ENCODE measurements at places on chromosomes 7 and 10.
A peak's percentile ranks its signal among the peaks of the same experiment; 100 is the strongest.

GRCh38 chr10:125021686-125022344, 79.9 kb downstream of the ZRANB1 start:
- no peak for DNase-seq

- DNase-seq, result no peak
Observed at GRCh38 chr10:68795886-68796532, 31.3 kb upstream of the STOX1 start.

DNA sequence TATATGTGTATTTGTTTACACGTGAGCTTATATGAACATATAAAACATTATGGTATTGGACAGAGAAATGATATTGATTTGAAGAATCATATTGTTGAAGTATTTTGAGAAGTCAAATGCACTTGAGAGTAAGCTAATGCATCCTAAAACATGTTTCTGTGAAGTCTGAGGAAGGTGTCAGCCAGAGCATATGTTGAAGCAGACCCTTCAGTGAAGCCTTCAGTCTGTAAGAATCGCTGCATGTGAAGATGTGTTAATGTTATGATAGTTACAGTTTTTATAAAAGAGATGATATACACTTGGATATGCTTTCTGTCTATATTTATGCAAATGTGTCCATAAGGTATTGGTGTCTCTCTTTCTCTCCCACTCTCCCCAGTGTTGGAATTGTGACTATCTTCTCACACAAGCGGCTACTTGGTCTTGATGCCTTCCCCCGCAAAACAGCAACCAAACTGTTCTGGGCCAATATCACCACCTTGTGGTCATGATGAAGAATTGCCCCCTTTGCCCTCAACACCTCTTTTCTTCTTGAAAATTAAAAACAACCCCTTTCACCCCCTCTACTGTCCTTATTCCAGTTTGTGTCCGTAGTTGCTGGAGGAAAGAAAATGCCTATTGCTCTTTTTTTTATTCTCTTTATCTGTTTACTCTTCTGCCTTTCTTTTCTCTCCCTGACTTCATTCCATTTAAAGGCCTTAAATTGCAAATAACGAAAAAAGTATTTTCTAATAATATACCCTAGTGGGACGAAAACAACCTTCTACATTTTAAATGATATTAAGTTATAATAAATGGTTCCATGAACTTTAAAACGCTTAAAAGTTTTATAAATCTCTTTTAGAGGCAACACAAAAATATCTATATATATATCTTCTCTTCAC, 64.9 kb downstream of the IKZF1 start:
- no peak for DNase-seq

GRCh38 chr10:133276435-133277201, at the start of gene ADAM8:
TSS of gene ADAM8 (minus strand) at chr10:133276868. CDS start at chr10:133276817, 51 bp downstream.
- no peak for DNase-seq

GRCh38 chr10:7424315-7424714, 13.5 kb upstream of the SFMBT2 start:
- DNase-seq, result no peak

DNA sequence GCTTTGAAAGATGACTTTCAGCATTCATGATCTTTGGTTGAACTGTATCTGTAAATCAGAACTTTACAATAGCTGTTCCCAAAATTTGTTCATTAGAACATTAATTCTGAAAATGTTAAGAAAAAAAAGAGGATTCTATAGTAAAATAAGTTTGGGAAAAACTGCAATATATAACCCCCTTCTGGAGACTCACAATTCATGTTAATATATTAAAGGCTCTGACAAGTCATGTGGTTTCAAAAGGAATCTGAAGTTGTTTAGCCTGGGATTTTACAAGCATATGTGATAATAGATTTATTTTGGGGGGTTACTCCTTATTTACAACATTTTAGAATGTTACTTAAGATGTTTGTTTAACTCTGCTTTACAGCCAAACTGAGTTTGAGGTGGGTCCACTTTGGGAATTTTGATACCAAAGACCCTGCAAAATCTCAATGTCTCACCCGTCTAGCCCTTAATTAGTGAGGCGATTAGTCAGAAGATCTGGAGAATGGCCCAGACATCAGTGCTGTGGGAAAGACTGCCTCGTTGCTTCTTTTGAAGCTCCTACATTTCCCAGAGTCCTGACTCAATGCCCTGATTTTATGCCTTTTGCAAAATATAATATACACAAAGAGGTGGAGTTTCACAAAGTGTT, 40.0 kb downstream of the CDK1 start:
- DNase-seq, result no peak

DNA sequence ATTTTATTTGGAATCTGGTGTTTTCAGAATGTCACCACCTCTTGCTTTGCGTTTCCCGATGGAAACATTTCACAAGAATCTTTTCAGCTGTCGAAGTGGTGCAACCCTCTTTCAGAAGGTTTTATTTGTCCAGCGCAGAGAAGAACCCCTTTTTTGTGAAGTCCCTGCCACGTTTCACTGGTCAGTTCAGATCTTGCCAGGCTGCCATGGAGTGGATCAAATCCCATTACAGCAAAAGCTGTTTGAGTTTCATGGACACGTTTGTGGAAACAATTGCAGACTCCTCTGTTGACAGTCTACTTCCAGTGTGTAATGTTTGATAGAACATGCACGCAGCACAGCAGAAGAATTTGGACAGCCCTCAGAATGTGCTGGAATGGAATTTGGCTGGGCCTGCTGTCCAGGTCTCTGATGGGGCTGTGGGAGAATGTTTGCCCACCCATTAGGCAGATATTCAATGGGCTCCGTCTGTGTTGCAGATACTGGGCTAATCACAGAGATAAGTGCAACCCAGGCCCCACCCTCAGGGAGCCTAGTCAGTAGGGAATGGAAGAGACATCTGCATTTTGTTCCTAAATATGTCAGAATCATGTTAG, 143.2 kb downstream of the GRK5 start:
- DNase-seq, result no peak

GRCh38 chr10:73806176-73806950, 5.0 kb downstream of the NDST2 start:
- DNase-seq, result no peak

- DNase-seq, result no peak
Observed at GRCh38 chr10:60446851-60447250, 57.2 kb upstream of the ANK3 start.

DNA sequence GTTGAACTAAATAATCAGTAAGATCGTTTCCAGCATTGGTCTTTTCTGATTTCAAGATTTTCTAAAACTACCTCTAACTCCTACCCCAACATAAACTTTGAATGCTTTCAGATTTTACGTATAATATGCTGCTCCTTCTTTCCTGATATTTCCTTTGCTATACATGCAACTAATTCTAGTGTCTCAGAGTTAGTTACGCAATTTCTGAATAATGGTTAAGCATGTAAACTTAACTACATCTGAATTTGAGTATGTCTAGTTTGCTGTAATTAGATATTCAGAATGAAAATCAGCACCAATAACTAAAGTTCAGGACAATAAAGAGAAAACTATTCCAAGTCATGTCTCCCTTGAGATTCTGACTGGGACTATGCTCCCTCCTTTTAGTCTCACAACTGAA, 71.0 kb downstream of the SEMA3C start:
- DNase-seq, result no peak

DNA sequence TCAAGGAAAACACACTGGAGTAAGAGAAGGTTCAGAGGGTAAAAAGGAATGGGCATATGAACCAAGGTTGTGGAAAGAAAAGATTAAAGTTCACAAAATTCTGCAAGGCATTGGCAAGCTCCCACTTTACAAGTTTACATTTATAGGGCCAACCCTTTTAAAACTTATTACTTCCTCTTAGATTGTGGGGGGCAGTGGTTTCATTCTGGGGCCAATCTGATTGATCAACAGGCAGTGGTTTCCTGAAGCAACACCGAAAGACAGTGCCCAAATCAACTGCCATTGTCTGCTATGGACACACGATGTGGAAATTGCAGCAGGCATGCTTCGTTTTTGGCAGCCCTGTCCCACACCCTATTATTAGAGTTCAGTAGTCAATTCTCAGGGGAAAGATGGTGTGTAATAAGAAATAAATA, 154.0 kb downstream of the SGMS1 start:
- DNase-seq, result no peak

DNA sequence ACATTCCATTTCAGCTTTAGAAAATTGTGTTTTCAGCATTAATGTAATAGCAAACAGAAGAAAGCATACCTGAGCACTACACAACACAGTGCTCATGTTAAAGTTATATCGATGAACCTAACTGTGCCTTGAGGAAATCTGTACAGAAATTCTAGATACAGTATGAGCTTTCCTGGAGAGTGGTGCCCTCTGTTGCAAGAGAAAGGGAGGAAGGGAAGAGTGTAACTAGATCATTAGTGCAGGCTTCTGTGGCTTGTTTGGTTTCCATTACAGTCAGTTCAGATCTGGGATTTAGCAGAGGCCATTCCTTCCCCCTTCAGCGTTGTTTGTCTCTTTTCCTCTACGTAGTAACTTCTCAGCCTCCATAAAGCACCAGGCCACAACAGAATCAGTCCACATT, 139.7 kb downstream of the HTR7 start:
- DNase-seq, result no peak

- DNase-seq, result no peak
Observed at GRCh38 chr10:120429395-120429794, 27.6 kb upstream of the PLPP4 start.

DNA sequence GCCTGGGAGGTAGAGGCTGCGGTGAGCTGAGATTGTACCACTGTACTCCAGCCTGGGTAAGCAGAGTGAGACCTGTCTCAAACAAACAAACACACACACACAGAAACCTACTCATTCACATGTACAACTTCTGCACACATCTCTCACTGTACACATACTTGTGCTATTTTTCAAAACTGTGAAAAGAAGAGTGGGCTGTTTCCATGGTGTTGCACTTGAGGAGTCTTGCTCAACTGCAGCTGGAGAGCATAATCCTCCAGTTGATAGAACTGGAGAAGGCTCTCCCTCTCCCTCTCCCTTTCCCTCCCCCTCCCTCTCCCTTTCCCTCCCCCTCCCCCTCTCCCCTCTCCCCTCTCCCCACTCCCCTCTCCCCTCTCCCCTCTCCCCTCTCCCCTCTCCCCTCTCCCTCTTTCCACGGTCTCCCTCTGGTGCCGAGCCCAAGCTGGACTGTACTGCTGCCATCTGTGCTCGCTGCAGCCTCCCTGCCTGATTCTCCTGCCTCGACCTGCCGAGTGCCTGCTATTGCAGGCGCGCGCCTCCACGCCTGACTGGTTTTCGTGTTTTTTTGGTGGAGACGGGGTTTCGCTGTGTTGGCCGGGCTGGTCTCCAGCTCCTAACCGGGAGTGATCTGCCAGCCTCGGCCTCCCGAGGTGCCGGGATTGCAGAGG, 43.7 kb upstream of the DLD start:
- no peak for DNase-seq

DNA sequence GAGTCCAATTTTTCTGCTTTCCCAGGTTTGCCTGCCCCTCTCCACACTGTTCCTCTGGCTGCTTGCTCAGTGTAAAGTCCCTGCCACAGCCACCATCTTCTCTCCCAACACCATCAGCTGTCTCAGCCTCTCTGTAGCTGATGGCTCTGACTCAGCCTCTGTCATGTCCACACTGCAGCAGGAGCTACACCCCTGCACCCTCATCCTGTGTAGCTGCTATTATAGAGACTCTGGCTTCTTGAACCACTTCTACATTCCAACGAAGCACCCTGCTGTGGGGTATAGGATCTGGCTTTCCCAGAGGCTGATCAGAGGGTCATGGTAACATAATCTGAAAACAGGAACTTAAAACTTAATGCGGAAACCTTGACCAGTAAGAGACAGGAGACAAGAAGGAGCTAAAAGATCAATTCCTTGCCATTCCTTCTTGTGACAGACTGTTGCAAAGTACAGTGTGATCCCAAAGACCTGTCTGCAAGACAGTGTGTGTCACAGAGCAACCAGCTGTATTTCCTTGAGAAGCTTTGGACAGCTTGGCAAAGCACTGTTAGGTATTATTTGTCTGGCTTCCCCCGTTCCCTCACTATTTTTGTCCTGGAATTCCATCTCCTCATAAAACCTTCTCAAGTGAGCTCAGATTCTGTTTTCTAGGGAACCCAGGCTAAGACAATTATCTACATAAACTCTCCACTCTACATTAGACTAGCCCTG, 42.3 kb downstream of the NRCAM start:
- no peak for DNase-seq

GRCh38 chr10:78450807-78451485, 417.3 kb downstream of the RPS24 start:
- no peak for DNase-seq

GRCh38 chr7:111827863-111828504, 265.7 kb upstream of the IMMP2L start:
- peak; percentile 68 for DNase-seq

GRCh38 chr10:24133835-24134234, 75.1 kb upstream of the KIAA1217 start:
- no peak for DNase-seq

DNA sequence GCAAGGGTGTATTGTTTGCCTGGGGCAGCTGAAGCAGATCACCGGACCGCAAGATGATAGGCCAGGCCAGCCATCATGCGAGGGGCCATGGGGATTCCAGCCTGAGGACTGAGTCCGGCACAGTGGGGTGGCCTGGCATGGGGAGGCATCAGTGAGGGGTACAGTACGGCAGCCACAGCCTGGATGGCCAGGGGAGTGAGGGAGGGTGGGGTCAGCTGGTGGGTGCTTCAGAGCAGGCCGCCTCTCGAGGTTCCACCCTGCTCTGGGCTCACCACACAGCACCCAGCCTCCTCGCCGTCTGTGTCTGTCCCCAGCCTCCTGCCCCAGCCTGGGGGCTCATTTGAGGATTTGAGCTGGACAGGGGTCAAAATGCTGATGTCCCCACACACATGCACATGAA, 508.5 kb upstream of the FOXK1 start:
- DNase-seq, result no peak

DNA sequence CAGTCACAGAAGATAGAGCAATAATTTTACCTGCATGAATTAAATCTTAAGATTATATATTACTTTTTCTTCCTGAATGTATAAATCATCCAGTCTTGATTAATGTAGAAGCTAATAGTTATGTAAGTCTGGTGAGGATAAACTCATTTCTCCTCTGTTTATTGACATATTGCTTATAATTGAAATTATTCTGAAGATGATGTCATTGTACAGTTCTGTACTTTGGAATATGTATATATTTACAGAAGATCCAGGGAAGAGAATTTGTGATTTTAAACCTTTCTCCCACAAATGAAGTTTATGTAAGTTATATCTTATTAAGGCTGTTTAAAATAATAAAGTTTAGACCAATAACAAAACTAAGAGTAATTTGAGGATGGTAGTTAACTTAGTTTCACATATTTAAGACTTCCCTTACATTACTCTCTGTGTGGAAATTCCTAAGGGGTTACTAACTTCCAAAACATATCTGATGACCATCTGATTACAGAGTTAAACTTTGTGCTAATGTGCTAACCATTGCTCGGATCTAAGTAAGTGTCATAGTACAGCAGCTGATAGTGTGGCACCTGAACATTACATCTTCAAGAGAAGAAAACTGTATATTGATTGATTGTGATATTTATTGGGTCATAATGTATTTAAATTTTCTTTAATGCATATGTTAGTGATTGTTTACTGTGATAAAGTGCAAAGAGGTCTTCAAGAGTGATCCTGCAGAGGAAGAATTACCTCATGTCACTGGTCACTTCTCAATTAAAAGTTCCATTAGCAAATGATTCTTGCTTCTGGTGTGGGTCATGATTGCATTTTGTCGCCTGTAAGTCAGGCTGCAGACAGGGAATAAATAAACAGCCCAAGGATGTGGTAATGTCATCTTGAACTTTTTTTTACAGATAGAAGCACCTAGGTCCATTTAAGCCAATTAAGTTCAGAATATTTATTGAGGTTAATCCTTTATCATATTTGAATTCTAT, 96.9 kb downstream of the UBE3C start:
- DNase-seq, result no peak

GRCh38 chr7:4282434-4283223, 399.5 kb upstream of the FOXK1 start:
- DNase-seq, result no peak

All from SK-N-MC (cell line).